SW 1271 (cell line): ENCODE measurements at places on chromosomes 3 and 15.

GRCh38 chr3:189325454-189325853, 153.7 kb downstream of the TPRG1 start:
- no peak for DNase-seq

- DNase-seq: no peak
Observed at GRCh38 chr15:94354655-94355054, 123.3 kb downstream of the MCTP2 start.

- peak; percentile 16 for DNase-seq
Observed at GRCh38 chr3:66037330-66037985, 1.3 kb downstream of the MAGI1 start.

DNA sequence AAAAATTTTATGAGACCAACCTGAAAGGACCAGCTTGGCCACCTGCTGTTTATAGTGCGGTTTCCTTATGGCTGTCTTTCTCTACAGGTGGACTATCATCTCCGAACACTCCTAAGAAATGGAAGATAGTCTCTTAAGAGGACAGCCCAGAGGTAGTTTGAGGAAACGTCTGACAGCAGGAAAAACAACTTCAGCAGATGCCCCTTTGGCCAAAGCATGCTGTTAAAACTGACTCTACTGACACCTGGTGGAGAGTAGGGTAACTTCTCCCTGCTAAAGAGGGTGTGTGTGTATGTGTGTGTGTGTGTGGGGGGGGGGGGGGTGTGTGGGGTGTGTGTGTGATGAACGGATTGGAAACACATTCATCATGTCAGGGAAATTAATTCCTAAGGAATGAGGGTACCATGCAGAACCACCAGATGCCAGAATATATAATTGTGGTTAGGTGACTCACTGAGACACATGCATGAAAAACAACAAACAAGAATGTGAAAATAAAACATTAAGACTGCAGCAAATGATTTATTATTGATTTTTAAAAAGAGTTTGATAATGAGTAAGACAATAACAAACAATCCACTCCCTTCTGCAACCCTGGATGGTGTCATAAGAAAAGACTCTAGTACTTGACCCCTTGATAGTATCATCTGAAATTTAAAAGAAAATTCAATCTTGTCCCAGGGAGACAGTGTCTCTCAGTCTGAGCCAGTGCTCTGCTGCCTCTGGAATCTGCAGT, 256.5 kb downstream of the THRB start:
- peak; percentile 51 for DNase-seq

DNA sequence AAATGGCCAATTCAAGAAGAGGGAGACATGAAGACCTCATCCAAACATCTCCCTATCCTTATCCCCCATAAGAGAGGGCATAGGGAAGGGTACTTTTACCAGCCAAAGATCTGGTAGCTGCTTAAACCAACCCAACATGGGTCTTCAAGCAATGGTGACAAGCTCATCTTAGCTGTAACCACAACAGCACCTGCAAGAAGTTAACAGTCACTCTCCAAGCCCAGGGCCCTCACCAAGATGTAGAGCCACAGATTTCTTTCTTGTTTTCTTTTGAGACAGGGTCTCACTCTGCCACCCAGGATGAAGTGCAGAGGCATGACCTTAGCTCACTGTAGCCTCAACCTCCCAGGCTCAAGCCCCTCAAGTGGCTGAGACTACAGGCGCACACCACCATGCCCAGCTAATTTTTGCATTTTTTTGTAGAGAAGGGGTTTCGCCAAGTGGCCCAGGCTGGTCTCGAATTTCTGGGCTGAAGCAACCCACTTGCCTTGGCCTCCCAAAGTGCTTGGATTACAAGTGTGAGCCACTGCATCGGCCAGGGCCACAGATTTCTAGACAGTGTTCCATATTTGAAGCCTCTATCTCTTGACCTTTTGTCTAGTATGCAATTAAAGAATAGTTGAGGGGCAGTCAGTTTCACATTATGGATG, 57.1 kb downstream of the DHX30 start:
- no peak for DNase-seq

DNA sequence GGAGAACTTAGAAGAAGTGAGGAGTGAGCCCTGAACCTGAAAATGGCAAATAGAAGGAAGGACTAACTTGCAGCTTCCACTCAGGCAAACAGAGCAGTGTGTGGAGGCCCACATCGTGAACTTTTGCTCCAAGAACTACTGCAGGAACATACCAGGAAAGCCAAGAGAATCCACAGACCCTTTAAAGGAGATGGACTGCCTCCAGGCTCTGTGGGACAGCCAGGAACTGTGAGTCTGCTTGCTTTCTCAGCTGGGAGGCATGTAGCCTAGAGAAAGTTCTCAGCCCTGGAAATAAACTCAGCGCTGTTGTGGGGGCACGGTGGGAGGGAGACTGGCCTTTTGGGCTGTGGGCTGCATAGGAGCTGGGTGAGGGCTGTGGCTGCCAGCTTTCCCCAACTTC, 93.0 kb downstream of the SNRK start:
- DNase-seq: no peak

GRCh38 chr3:58204720-58205119, 6.1 kb downstream of the DNASE1L3 start:
- no peak for DNase-seq

DNA sequence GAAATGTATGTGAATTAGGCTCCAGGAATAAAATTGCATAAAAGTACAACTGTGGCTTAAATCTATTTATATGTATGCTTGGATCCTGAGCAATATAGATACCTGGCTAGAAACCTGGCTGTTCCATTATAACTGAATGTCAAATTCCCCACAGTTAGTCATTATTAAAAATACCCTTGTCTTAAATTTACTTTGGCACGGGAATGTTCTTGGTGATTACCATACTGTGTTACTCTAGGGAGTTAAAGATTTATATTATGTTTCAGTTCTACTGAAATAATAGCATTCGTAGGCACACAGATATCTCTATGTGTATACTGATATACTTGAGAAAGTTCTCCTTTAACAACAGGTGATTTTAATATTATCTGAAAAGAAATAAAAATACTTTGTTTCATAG, 394.1 kb downstream of the PTPRG start:
- no peak for DNase-seq

GRCh38 chr3:155029941-155030340, 50.2 kb upstream of the MME start:
- no peak for DNase-seq

- no peak for DNase-seq
Observed at GRCh38 chr15:53331328-53332190, 427.9 kb downstream of the WDR72 start.

GRCh38 chr3:194330579-194330978, 20.5 kb downstream of the CPN2 start:
- DNase-seq: no peak

- no peak for DNase-seq
Observed at GRCh38 chr3:121654493-121655385, 6.0 kb downstream of the HCLS1 start.

DNA sequence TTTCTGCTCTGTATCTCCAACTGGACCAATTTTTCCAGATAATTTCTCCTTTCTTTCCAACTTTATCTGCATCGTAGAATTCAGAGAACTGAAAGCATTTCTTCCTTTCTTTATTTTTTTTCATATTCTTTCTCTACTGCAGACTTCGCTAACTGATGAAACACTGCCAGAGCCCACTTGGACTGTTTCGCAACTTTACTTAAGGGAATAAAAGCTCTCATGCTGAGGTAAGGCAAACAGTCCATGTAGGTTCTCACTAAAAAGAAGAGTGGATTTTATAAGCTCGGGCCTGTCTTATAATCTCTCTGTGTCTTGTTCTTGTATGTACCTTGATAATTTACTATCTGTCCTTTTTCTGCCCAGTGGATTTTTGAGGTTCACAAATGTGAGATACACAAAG, 163.5 kb downstream of the CNTN4 start:
- DNase-seq: no peak

DNA sequence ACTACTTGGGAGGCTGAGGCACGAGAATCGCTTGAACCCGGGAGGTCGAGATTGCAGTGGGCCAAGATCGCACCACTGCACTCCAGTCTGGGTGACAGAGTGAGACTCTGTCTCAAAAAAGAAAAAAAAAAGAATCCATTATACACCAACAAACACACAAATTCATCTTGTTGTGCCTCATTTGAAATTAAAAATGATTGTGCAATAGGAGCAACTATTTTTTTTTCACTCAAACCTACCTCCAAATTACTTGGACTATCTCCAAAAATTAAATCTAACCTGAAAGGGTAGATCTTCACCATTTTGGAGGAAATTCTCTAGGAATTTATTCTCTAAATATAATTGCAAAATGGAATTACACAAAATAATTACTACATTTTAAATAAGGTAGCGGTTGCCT, 4.6 kb downstream of the ZBBX start:
- no peak for DNase-seq

DNA sequence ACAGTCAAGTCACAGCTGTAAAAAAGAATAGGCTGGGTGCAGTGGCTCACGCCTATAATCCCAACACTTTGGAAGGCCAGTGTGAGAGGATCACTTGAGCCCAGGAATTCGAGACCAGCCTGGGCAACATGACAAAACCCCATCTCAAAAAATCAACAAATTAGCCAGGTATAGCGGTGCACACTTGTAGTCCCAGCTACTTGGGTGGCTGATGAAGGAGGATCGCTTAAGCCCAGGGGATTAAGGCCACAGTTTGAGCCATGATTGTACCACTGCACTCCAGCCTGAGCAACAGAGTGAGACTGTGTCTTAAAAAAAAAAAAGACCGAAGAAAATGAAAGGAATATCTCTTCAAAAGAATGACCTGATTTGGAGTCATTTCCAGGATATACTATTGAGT, 6.6 kb downstream of the HERC1 start:
- DNase-seq: no peak

DNA sequence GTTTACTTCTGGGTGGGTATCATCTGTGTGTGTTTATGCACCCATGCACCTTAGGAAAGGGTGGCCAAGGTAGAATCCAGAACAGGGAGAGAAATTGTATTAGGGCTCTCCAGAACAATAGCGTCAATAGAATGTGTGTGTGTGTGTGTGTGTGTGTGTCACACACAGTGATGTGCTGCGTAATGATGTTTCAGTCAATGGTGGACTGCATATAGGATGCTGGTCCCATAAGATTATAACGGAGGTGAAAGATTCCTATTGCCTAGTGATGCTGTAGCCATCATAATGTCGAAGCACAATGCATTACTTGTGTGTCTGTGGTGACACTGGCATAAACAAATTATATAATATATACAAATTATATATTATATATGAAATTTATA, 69.3 kb upstream of the PRR23C start:
- DNase-seq: no peak

GRCh38 chr3:13598926-13599886, 50.3 kb downstream of the FBLN2 start:
- no peak for DNase-seq

DNA sequence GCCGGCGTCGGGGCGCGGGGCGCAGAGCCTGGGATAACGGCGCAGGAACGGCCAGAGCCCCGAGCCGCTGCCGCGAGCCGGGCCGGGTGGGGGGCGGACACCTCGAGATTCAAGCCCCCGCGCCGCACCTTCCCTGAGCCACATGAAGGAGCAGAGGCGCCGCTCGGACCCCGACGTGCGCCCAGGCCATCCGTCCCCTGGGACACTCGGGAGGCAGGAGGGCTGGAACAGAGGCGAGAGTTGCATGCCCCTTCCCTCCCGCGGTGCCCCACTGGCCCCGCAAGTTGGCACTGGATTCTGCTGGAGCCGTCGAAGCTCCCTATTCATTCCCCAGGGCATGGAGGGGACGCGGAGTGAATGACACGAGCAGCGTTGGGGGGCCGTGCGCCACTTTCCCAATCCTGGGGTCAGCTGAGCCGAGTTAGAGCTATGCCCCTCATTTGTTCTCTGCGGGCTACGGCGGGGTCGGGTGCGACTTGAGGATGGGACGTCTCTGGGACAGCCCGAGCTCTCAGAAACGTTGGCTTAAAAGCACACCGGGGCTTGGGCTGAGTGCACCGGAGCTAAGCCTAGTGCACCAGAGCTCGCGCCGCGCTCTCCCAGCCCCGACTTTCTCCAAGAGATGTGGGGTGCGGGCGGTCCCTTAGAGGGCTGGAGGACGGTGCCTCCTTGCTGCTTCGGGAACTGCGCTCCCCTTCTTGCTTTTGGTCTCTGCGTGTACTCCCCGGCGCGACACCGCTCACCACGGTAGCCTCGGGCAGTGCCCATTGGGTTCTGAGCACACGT, 588 bp downstream of the SLC6A1 start:
- DNase-seq: no peak

- no peak for DNase-seq
Observed at GRCh38 chr3:10460951-10461545, 44.3 kb downstream of the ATP2B2 start.

DNA sequence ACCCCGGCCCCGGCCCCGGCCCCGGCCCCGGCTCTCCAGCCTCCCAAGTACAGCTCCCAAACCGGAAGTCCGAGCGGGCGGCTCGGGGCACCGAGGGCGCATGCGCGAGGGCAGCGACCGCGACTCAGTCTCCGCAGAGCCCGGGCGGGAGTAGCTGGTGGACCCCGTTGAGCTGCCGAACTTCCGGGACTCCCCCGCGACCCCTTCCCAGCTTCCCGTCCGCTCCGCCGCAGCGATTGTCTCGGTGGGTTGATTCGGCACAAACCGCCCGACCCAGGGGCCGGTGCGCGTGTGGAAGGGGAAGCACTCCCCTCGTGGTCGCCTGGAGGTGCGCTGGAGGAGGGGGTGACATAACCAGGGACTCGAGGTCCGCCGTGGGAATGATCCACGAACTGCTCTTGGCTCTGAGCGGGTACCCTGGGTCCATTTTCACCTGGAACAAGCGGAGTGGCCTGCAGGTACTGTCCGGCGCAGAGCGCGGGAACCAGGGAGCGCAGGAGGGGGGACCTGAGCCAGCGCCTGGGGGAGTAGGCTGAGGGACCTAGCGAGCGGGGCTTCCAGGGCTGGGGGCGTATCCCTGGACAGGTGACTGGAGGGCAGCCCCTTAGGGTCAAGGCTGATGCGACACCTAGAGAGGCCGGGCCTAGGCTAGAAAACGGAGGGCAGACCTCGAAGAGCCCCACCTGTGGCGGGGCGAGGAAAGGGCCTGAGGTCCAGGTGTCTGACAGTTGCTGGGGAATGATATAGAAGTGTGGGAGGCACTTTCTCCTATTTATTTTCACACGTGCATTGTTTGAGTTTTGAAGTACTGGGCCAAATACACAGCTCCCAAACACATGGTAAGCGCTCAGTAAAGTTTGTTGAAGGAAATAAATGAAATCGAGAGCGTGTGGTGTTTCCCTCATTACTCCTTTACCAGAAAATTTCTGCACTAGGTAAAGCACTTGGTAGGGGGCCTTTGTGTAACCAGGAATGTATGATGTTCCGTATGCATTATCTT, at the start of the genes TUBGCP4 and ZSCAN29:
TSS of gene TUBGCP4 (plus strand) at position 127 of the 1,000 bp plus-strand sequence. CDS start at position 381, 254 bp downstream.
TSS of gene ZSCAN29 (minus strand) at position 69 of the 1,000 bp plus-strand sequence. CDS start 1,130 bp downstream, outside the sequence.
- DNase-seq: peak; percentile 56

DNA sequence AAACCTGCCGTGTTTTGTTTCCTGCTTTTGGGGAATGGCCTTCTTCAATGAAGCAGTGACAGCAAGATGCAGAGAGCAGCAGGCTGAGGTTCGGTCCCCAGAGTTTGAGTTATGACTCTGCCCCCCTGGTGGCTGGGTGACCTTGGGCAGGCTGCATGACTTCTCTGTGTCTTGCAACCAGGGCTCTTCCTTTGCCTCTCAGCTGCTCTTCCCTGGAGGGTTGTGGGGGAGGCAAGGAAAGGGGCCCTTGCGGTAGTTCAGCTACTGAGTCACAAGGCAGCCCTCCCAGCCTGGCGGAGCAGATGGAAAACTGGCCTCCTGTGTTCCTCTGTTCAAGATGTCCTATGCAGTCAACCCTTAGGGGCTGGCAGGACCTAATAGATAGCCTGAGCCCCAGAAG, 17.1 kb downstream of the CTXND1 start:
- peak; percentile 24 for DNase-seq

- DNase-seq: no peak
Observed at GRCh38 chr3:105821433-105821832, 47.4 kb downstream of the CBLB start.
